Tracheal epithelial cell (primary cell): ENCODE measurements at places on chromosomes 16 and 17. TPM values are rescaled to one million over a fixed set of nuclear protein-coding genes. Genes with fewer than 3 reads are reported as not detected.

KCNH4 gene
- 0.21 TPM in 1 of 2 replicates, not detected in the other for total RNA-seq

CES4A gene
- 1.3 and 2.2 TPM in 2 replicates for total RNA-seq

PPP1R27 gene
- not detected in 2 replicates for total RNA-seq

MAP2K4 gene
- 37.1 and 46.0 TPM in 2 replicates for total RNA-seq

BCO1 gene
- 0.24 TPM in 1 of 2 replicates, not detected in the other for total RNA-seq

TBC1D3H gene
- not detected in 2 replicates for total RNA-seq

TP53TG3F gene
- total RNA-seq = not detected in 2 replicates

NPIPB6 gene
- 1.9 TPM in 1 of 2 replicates, not detected in the other for total RNA-seq

TBX21 gene
- not detected in 2 replicates for total RNA-seq

TBC1D3B gene
- 0.48 and 0.64 TPM in 2 replicates for total RNA-seq

IGF2BP1 gene
- under 0.01 and 0.24 TPM in 2 replicates for total RNA-seq

PPP4C gene
- total RNA-seq = 146 and 274 TPM in 2 replicates

SPATA22 gene
- 0.24 TPM in 1 of 2 replicates, not detected in the other for total RNA-seq

SLC6A2 gene
- 0.24 TPM in 1 of 2 replicates, not detected in the other for total RNA-seq

ATP2A1 gene
- under 0.01 TPM in 1 of 2 replicates, not detected in the other for total RNA-seq

RFNG gene
- total RNA-seq = 36.1 and 37.5 TPM in 2 replicates

MGAT5B gene
- not detected in 2 replicates for total RNA-seq

RAB26 gene
- total RNA-seq = 0.48 and 1.7 TPM in 2 replicates

MFAP4 gene
- total RNA-seq = not detected in 2 replicates

NOD2 gene
- 4.5 and 14.0 TPM in 2 replicates for total RNA-seq

GNGT2 gene
- total RNA-seq = not detected in 2 replicates

RSAD1 gene
- total RNA-seq = 9.9 and 14.1 TPM in 2 replicates

SLC12A3 gene
- total RNA-seq = 0.96 TPM in 1 of 2 replicates, not detected in the other

NEUROD2 gene
- total RNA-seq = not detected in 2 replicates

CDK5R1 gene
- 2.3 and 11.8 TPM in 2 replicates for total RNA-seq

SERPINF2 gene
- total RNA-seq = 2.2 and 4.0 TPM in 2 replicates

TPSAB1 gene
- not detected in 2 replicates for total RNA-seq

CUEDC1 gene
- 5.8 and 6.0 TPM in 2 replicates for total RNA-seq

ABCC3 gene
- 30.4 and 36.7 TPM in 2 replicates for total RNA-seq

CACNG5 gene
- not detected in 2 replicates for total RNA-seq

MEIOC gene
- total RNA-seq = 0.48 TPM in 1 of 2 replicates, not detected in the other

HP gene
- total RNA-seq = not detected in 2 replicates

METTL26 gene
- 86.1 and 148 TPM in 2 replicates for total RNA-seq

CACNB1 gene
- 1.7 and 6.7 TPM in 2 replicates for total RNA-seq

NPIPA7 gene
- 2.2 TPM in 1 of 2 replicates, not detected in the other for total RNA-seq

DECR2 gene
- 5.3 and 11.1 TPM in 2 replicates for total RNA-seq

NPIPB8 gene
- total RNA-seq = 0.43 TPM in 1 of 2 replicates, not detected in the other

EME1 gene
- total RNA-seq = 0.48 TPM in 1 of 2 replicates, not detected in the other
